CD4-positive, alpha-beta memory T cell (primary cell): ENCODE measurements at places on chromosomes 5 and 9.

GRCh38 chr9:86405926-86406325, 51.7 kb upstream of the TUT7 start:
- no peak for DNase-seq

- no peak for DNase-seq
Measured at GRCh38 chr5:125713109-125713805, 710.0 kb upstream of the GRAMD2B start.

GRCh38 chr5:53151713-53152458, 42.3 kb upstream of the MOCS2 start:
- DNase-seq: no peak

DNA sequence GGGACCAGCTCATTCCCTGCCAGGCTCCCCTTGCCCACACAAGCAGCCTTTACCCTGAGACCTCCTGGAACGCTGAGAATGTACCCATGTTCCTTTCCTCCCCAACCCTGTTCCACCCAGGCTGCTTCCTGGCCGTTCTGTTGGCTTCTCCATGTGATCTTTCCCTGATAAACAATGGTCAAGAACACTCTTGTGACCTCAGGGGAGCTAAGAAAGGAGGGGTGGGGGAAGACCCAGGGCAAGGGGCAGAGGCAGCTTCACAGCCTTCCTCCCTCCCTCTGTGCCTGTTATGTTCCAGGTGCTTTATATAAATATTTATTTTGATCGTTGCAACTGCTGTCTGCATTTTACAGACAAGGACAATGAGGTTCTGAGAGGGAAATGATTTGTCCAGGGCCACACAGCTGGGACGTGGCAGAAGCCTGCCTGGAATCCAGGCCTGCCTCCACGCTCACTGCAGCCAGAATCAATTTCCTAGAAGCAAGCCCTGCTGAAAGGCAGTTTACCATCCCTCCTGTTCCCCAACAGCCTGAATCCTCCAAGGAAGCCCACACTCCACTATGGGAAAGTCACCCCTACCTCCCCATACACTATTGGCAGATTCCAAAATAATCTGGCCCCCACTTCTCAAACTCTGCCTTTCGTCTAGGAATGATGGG, 3.9 kb downstream of the SHROOM1 start:
- no peak for DNase-seq

- DNase-seq: no peak
Measured at GRCh38 chr9:131870156-131870555, 130.3 kb upstream of the RAPGEF1 start.

DNA sequence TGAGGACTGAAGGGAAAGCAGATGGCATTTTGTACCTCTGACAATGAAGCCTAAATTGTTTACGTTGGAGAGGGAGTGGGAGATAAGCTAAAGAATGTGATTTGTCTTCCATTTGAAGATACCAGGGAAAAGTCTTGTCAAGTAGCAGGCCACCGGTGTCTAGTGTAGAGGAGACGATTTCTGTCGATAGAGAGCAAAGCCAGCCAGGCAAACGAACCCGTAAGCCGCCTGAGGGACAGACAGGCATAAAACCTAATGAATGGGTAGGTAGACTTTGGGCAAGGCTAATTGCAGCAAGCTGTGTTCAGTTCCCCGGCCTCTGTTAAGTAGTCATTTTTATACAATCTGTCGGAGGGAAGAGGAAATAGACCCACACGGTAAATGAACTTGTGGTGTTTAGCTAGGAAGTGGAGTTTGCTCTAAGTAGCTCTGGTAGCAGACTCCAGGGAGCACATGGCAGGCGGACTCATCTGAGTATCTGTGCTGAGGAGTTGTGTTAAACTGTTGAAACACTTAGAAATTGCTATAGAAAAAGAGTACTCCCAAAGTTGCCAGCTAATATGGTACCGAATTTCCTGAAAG, 28.8 kb downstream of the SMARCA2 start:
- no peak for DNase-seq

DNA sequence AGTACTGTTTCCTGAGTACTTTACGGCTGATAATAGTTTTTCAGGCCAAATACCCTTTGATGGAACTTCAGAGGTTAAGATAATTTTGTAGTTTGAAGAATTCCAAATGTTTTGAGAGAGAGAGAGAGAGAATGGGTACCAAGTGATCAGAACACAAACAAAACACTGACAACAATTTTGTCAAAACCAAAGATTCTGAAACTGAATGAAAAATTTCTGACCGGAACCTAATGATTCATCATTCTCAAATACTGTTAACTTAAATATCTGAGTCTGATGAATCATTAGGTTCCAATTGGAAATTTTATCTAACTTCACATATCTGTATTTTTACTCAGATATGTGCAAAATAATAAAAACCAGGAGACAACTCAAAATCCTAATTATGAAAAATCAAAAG, 4.0 kb downstream of the LMBRD2 start:
- DNase-seq: no peak

- DNase-seq: no peak
Measured at GRCh38 chr5:108141676-108142075, 240.2 kb downstream of the FBXL17 start.

GRCh38 chr5:56745864-56746263, 69.5 kb upstream of the MAP3K1 start:
- DNase-seq: no peak

DNA sequence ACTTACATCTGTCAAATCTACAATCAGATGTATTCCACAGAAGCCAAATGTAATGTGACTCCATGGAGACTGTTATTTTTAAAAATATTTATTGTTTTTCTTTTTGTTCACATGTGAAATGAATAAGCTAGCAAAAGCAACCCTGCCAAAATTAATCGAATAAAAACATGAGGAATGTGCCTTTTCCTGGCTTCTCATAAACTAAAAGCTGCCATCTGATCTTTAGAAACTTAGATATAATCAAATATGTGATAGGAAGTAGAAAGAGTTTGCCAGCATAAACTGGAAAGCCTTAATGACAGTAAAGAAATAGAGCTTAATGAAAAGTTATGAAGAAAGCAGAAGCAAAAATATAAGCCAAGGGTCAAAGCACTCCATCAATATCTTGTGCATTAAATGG, 1724.7 kb upstream of the WWC1 start:
- DNase-seq: no peak
